ENCODE measurements at places on chromosomes 11 and 22.
A peak's percentile ranks its signal among the peaks of the same experiment; 100 is the strongest.

DNA sequence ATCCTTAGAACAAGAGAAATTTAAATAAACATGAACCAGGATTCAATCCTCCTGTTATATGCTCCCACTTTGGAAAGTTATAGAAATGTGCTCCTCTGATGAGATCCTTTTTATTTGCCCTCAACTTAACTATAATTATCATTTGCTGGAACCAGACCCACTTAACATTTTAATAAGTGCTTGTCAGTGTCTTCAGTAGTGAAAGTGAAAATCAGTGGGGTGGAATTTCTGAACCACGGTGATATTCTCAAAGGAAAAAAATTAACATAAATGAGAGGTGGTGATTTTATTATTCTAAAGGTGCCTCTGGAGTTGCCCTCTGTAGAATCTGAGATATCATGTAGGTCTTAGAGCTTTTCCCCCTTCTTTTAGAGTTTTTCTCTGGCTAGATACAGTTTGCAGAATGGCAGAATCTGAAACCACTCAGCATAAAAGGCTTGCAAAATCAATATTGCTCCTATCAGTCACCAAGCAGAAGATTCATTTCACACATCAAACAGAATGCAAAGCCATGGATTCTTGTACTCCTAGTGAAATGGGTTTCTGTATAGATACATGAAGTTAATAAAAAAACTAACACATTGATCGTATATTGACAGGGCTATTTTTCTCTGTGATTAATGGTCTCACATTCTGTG lies 213.2 kb downstream of the LUZP2 start:
- DNase-seq = no peak

- DNase-seq = no peak
Measured at GRCh38 chr11:37687130-37687529, 1089.1 kb upstream of the RAG2 start.

DNA sequence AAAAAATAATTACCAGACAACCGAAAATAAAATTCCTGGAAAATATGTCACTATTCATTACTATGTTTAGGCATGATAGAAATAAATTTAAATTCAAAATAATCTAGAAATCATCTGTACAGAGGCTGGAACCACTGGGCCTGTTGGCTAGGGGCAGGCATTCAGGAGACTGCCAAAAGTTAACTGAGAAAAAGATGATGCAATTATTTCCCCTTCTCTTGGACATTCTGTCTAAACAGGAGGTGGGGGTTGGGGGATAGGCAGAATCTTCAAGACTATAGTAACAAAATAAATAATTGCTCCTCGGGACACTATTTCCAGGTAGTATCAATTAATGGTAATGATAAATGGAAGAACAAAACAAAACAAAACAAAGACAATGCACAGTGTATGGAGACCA lies 14.1 kb downstream of the BTBD10 start:
- peak; percentile 34 for DNase-seq

- DNase-seq = peak; percentile 49
Measured at GRCh38 chr11:119196833-119197483, 9.2 kb upstream of the CBL start.

- no peak for DNase-seq
Measured at GRCh38 chr11:9076661-9077060, 14.7 kb downstream of the SCUBE2 start.

DNA sequence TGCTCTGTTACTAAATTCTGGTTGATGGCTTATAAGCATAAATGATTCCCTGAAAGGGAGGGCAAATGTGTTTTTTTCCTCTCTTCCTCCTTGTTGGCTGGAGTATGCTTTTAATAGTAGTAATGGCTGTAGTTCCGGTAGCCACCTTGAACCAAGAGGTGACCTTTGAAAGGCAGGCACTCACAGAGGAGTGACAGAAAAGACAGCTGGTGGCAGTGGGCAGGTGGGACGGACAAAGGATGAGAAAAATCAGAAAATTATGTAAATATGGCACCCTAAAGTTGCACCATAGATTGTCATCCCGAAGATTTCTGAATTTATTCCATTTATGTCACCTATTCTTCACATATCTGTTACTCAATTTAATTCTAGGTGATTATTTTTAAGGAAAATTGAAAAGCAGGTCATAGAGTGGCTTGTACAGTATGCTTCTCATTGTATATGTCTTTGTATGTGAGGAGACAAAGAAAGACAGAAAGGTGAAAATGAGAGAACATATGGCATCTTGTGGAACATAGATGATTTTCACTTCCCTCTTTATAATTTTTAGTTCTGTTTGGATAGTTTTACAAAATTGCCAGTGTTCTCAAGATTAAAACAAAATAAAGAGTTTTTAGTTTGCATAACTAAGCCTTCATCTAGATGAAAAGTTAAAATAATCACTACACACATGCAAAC lies 17.0 kb downstream of the CASP12 start:
- no peak for DNase-seq

DNA sequence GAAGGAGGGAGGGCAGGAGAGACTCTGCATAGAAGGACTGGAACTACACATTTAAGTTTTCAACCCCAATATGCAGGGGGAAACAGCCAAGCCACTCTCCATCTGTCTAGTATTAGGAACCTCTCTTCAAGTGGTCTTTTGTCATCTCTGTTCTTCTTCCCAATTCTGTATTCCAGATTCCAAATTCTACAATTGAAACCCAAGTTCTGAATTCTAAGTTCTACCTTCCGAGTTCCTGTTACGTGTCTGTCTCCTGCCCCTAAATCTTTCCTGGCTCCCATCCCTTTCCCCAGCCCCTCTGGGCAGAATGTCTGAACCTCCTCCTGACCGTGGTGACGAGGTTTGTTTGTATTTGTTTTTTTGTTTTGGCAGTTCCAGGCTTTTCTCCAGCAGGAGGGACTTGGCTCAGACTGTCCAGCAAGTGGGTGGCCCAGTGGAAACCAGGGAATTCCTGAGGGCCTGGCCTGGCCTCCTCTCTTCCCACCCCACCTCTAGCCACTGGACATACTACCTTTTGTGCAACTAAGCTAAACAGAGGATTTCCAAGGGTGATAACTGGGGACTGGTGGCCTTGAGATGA lies 1.6 kb upstream of the THOC5 start:
- DNase-seq = peak; percentile 38

GRCh38 chr22:44338906-44339305 lies 26.2 kb upstream of the SHISAL1 start:
- no peak for DNase-seq

DNA sequence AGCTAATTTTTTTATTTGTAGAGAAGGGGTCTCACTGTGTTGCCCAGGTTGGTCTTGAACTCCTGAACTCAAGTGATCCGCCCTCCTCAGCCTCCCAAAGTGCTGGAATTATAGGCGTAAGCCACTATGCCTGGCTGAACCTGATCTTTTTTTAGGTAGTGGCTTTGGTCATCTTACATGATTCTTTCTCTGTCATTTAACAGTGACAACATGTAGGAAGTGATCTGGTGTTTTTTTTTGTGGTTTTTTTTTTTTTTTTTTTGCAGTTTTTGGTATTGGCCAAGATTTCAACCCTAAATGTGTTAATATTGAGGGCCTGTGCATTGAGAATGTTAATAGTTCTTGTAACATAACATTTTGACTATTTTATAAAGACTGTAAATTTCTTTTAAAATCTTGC lies 8.0 kb upstream of the FERMT3 start:
- DNase-seq = no peak

GRCh38 chr11:65538915-65539743 lies 14.2 kb downstream of the SCYL1 start:
- DNase-seq = peak; percentile 52

DNA sequence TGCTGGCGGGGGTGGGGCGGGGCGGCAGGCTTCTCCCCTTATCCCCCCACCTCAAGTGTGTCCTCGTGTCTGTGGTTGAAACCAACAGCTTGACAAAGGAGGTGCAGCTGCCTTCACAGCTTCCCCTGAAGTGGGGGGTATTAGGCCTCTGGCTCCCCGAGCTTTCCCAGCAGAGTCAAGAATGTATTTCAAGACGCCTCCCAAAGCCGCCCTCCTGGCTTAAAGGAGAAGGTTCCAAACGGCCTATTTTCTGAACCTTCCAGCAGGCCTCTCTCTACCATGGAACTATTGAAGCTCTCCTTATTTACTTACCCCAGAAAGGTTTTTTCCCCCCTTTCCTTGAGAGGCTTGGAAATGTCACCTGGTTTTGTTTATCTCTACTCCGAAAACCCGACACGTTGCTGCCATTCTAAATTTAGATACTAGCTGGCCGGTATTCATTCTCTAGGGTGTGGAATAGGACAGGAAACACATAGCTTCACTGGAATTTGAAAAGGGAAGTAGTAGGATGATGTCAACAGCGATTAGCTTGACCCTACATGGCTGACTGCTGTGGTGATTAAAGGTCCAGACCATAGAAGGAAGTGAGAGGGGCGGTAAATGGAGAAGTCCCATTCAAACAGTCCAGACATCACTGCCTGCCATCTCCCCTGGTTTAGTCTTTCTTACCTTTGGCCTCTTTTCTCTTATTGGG lies 671 bp upstream of the PICALM start:
- DNase-seq = peak; percentile 59

DNA sequence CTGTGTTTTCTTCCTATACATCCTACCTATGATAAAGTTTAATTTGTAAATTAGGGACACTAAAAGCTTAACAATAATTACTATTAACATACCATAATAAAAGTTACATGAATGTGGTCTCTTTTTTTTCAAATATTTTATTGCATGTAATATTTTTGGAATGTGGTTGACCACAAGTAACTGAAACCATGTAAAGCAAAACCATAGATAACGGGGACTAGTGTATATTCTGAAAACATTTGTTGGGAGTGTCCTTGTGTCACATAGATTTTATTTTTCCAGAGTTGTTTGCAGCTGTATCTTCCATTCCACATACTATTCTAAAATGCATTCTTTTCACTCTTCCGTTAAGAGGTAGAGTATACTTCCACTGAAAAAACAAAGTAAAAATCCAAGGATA lies 200.4 kb downstream of the KIF18A start:
- DNase-seq = no peak

- DNase-seq = no peak
Measured at GRCh38 chr11:34379079-34379478, 21.3 kb upstream of the ABTB2 start.

GRCh38 chr11:40514124-40514523 lies 945.3 kb downstream of the LRRC4C start:
- no peak for DNase-seq

DNA sequence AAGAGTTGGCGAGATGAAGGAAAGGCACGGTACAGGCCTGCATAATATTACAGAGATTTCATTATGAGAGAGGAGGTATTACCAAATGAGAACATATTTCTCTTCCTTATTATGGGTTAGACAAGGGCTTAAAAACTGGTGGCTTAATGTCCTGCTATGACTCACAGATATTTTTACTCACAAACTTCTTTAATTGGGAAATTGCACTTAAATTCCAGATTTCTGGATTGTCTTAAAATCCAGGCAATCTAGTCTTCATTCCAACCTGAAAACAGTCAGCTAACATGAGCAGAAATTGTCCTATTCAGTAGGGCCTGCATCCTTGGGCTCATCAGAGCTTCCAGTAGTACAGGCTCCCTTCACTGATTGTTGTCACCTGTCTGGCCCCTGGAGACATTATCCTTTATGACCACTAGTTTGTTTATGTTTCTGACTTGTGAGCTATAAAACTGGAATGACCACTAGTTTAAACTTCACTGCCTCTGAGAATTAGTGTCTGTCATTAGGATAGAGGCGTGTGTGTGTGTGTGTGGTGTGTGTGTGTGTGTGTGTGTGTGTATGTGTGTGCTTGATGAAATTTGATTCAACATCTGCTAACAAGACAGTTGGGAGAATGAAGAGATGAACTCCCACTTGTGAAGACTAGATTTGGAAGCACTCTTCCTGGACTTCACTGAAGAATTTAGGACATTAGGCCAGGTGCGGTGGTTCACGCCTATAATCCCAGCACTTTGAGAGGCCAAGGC lies 25.1 kb downstream of the DBX1 start:
- no peak for DNase-seq

DNA sequence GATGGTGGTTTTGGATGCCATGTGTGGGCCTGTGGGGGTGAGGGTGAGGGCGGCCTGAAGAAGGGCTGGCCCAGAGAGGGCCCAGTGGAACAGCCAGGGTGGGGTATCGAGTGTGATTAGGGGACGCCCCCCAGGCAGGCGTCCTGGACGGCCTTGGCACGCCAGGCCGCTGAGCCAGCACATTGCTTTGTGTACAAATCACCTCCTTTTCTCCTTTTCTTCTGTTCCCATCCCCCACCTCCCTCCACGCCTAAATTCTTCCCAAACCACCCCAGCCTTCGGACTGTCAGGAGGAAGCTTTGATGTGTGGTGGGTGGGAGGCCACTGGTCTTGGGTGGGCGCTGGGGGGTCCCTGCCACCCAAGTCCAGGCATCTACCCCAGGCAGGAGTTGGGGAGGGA lies 7.8 kb upstream of the CD248 start:
- DNase-seq = no peak

DNA sequence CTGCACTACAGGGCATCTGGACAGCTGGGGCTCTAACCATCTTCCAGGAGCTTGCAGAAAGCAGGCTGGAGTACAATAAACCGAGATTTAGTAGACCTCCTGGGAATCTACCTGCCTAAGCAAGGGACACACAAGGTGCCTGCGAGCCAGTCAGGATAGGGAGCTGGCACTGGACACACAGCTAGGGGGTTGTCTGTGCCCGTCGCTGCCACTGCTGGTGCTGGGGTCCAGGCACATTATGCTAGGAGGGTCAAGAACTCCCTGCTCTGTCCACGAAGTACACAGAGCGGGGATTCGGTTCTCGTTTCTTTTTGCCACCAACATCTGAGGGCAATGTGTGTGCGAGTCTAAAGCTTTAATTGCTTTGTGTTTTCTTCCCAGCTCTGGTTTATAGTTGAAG lies 4.2 kb downstream of the RIC8A start:
- no peak for DNase-seq

DNA sequence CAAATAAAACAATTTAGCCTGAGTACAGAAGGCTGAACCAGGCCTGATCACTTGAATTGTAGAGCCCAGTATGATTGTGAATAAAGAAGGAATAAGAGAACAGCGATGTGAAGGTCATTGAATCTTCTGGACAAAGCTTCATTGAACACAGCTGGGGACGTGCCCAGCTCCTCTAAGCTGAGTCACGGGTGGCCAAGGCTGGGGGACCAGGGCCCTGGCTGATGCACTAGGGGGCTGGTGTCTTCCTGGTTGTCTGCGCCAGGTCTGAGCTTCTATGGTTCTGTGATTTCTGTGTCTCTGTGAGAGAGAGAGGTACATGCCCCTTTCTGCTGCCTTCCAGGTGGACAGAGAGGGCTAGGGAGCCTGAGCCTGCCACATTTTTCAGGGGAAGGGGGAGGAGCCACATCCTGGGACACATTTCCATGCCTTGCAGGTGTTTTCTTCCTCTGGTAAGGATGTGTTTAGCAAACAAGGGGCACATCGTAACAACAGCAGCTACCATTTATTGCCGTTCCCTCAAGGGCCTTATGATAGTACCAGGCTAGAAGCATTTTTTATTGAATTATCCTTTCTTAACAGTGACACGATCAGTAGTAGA lies 135.7 kb downstream of the C11orf91 start:
- DNase-seq = no peak

All from left hindlimb (tissue), 1 donor.